ENCODE measurements at places on chromosomes 7 and 10. TPM values are rescaled to one million over a fixed set of nuclear protein-coding genes. Genes with fewer than 3 reads are reported as not detected.

Gene BTAF1
- total RNA-seq, result 10.3 TPM

Gene MBL2
- total RNA-seq, result not detected

Gene SLC35G1
- 8.8 TPM for total RNA-seq

Gene TRAPPC14
- total RNA-seq, result 8.7 TPM

Gene RP9
- total RNA-seq, result 31.6 TPM

Gene CFAP70
- total RNA-seq, result 0.10 TPM

Gene AMPH
- 0.09 TPM for total RNA-seq

Gene NXPH1
- total RNA-seq, result not detected

Gene APBB1IP
- 9.1 TPM for total RNA-seq

Gene BBS9
- total RNA-seq, result 3.6 TPM

Gene UTF1
- total RNA-seq, result not detected

Gene SPAM1
- total RNA-seq, result not detected

Gene MINDY4
- total RNA-seq, result 3.1 TPM

Gene CRPPA
- 0.57 TPM for total RNA-seq

All from A549 treated with CORT108297 at 1 μM for 4 hours (cell line).